NCI-H146 (cell line): ENCODE measurements at places on chromosomes 11 and 22.

DNA sequence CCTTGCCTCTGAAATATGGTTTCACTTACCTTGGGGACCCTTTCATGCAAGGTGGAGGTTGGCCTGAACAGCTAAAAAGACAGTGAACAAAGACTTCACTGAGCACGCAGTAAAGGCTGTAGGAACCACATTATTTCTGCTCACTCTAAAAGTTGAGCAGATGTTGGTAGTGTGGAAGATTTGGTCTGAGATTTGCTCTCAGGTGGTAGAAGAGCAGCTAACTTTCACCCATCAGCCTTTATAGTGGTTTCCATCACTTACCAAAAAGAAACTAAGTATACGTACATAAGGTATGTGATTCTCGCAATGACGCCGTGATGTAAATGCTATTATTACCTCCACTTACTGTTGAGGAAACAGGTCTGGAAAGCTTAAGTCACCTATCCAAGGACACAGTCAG is 47.3 kb downstream of the PRR5L start:
- no peak for DNase-seq

- DNase-seq, result no peak
These were observed 12.8 kb downstream of the PRR5 start for GRCh38 chr22:44714703-44715350.

GRCh38 chr11:11189506-11189905 is 163.5 kb downstream of the CSNK2A3 start:
- DNase-seq, result no peak

GRCh38 chr22:41913842-41914534 is 886 bp downstream of the SHISA8 start:
- peak; percentile 37 for DNase-seq

- DNase-seq, result no peak
These were observed 7.8 kb downstream of the PRR14L start for GRCh38 chr22:31742115-31742514.

DNA sequence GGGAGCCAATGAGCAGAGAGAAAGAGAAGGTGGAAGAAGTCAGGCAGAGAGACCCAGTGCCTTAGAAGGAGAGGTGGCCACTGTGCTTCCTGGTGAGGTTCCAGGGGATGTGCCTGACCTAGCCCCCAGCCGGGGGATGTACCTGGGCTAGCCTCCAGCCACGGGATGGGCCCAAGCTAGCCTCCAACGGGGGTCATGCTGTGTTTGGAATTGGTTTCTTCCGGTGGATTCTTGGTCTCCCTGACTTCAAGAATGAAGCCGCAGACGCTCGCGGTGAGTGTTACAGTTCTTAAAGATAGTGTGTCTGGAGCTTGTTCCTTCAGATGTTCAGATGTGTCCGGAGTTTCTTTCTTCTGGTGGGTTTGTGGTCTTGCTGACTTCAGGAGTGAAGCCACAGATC is 6.9 kb upstream of the SMIM38 start:
- no peak for DNase-seq

DNA sequence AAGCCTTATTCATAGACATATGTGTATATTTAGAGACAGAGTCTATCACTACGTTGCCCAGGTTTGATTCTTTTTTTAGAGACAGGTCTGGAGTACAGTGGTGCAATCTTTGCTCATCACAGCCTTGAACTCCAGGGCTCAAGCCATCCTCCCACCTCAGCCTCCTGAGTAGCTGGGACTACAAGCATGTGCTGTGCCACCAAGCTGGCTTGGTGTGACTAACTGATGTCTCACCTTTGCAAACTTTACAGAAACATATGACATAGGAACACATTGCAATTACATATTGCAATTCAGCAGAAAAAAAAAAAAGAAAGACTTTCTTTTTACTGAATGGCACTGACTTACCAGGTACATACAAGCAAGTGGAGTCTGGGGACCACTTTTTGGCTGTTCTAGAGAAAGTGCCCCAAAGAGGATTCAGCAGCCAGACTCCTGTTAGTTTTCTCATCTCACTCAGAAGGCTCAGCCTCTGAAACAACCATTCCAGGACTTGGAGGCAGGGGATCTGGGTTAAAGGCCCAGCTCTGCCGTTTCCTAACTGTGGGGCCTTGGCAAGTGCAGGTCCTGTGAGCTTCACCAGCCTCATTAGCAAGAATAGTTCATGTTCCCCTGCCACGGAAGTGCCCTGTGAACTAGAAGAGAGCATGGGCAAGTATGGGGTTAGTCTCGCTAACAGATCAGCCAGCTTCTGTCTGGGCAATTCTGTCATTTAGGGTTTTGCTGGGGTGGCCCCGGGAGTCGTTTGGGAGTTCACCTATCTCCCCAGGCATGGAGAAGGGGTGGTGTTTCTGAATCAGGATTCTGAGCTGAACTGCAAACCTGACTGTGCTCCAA is 11.3 kb upstream of the NFAM1 start:
- no peak for DNase-seq
